OCI-LY7 (cell line): ENCODE measurements at places on chromosomes 5 and 9. TPM values are rescaled to one million over a fixed set of nuclear protein-coding genes. Genes with fewer than 3 reads are reported as not detected.

The OR1J2 gene
- total RNA-seq = not detected in 2 replicates

DNA sequence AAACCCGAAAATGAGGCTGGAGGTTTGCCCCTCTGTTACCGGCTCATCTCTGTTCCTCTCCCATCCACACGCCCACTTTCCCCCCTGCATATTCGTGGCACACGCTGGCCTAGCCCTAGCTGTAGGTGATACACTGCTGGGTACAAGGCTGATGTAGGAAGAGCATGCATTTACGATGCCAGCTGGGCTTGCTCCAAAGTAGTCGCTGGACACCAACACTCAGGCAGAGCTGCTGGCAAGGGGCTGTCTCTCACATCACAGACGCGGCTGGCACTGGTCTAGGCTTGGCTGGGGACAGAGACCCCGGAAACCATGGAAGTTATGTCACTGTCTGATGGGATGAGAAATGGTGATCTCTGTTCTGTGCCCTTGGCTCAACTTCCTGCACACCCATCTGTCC is 9.8 kb upstream of the PHYKPL start:
- no peak for DNase-seq

DNA sequence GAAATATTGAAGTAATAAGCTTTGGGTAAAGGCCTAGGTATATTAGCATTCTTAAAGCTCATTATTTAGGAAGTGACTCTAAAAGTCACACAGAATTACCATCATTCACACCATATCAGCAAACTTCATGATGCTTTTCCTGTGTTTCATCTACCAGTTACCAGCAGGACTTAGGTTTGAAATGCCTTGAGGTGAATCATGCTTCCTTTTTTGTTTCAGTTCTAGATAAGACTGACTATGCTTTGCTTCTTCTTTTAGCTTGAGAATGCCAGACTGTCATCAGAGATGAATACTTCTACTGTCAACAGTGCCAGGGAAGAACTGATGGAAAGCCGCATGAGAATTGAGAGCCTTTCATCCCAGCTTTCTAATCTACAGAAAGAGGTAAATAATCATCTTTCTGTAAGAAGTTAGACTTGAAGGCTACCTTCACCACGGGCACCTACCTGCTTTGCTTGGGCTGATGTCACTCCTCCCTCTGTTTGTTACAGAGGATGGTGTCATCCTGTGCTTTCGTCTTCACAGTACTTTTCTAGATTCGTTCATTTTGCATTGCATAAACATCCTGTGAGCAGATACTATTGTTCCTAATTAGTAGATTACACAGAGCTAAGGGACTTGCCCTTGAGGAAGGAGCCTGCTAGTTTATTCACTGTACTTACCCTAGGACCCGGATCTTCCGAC is 34.7 kb downstream of the LMNB1 start:
- no peak for DNase-seq

- no peak for DNase-seq
Observed at GRCh38 chr5:97022898-97023297, 87.0 kb downstream of the LNPEP start.

GRCh38 chr5:100448111-100448528 is 87.1 kb upstream of the FAM174A start:
- DNase-seq = no peak

The FAXDC2 gene
- total RNA-seq = 0.10 and 0.28 TPM in 2 replicates

DNA sequence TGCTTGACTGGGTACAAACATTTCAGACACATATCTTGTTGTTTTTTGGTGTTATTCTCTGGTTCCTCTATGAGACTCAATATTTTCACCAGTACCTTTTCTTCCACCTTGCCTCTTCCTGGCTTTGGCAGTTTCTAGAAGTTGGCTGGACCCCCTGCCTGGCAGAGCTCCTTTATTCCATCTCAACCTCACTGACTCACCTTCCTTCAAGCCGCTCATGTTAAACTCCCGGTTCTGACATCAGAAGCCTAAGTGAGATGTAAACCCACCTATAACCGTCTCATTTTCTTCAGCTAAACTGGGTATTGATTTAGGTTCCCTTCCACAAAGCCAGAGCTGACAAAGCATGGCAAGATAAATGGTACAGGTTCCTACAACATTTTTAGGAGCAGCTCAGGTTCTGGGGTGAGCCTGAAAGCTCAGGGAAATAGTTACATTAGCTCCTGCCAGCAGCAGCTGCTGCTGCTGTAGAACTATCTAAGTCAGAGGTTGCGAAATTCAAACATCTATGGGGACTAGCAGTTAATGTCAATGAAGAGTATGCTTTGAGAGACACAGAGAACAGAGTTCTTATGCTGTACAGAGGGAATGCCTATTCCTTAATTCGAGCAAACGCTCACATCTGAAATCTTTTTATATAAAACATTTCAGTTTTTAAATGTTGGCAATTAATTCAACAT is 197.1 kb upstream of the NR3C1 start:
- DNase-seq = no peak

The IFNB1 gene
- not detected in 2 replicates for total RNA-seq

The PCA3 gene
- not detected in 2 replicates for total RNA-seq

GRCh38 chr5:74598731-74599130 is 41.8 kb downstream of the ENC1 start:
- no peak for DNase-seq

The ZNF658 gene
- 3.0 and 3.5 TPM in 2 replicates for total RNA-seq

GRCh38 chr9:33881635-33882034 is 64.7 kb downstream of the UBE2R2 start:
- DNase-seq = no peak

DNA sequence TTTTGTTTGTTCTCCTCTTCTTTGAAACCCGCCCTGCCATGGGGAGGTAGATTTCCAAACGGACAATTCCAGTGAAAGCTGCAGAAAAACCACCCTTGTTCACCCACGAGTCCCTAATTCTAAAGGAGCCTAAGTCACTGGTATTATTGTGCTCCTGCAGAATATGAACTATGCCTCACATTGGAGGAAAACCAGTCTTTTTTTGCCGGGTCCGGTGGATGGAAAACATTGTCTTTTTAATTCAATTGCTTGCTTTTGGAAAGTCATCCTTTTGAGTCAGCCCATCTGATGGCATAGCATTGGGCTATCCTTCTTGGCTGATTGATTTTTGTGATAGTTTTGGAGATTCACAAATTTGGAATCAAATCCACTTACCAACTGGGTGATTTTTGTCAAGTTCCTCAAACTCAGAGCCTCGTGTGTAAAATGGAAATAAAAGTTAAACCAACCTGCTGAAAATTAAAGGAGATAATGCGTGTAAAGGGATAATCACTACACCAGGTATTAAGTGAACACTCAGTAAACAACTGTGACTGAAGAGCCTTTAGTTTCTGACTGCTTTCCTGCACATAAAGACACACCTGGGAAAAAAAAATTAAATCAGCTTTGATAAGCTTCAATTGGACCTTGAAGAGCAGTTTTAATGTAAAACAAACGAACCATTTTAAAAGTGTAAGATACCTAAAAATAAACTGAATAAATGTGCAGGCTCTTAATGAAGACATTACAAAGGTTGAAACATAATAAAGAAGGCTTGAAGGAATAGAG is 780 bp upstream of the CCNJL start:
- DNase-seq = no peak
